Activated CD4-positive, CD25-positive, alpha-beta regulatory T cell (primary cell): ENCODE measurements at places on chromosomes 7 and 10.

- no peak for DNase-seq
Measured at GRCh38 chr7:87212498-87212897, 7.0 kb downstream of the TMEM243 start.

DNA sequence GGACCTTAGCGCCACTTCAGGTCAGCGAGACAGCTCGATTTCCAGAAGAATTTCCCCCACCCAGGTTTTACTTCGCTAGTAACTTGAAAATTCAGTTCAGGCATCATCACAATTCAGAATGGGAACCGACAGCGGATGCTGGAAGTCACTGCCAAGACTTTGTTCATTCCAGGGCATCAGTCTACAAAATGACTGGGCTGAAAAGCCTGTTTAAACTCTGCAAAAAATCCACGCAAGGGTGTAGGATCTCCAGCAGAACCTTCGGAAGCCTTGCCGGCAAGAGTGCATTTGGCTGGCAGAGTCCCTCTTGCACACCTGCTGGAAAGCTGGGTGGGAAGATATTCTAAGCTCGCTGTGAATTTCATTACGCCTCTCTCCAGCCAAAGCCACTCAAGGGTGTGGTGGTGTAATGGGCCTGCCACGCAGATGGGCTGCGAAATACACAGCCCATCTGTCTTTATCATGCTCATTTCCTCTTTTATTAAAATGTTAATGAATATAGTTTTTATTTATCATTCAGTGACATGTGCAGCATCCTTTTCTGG is 672.0 kb upstream of the FOXK1 start:
- no peak for DNase-seq

- no peak for DNase-seq
Measured at GRCh38 chr10:45144326-45145070, 143.8 kb downstream of the ZNF22 start.

- DNase-seq: no peak
Measured at GRCh38 chr10:13608246-13608853, 21.6 kb downstream of the PRPF18 start.

DNA sequence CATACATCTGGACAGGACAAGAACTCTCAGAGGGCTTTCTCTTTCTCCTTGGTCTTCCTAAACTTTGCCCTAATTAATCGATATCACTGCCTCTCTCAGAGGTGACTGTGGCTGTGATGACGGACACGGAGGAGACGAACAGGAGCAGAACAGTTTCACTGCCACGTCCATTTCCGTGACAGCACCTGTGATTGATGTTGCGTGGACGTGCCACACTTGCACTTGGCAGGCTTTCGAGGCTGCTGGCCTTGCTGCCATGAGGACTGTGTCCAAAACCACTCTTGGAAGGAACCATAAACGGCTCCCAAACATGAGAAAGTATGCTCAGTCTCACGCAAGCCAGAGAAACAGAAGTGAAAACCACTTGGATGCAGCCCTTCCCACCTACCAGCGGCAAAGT is 308.1 kb downstream of the DNAJB6 start:
- no peak for DNase-seq

DNA sequence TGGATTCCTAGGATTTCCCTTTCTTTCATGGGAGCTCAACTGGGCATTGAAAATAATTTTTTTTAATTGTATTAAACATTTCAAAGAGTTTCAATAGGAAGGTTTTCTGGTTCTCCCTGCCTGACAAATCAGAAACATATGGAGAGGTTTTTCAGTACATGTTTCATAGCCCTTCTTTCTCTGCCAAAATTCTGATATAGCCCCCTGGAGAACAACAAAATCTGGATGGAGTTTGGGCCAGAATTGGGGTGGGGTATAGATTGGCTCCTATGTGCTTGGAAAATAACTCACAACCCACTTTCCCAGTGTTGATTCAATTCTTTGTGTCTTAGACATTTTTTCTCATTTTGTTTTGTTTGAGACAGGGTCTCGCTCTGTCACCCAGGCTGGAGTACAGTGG is 24.6 kb upstream of the EIF4H start:
- DNase-seq: no peak

DNA sequence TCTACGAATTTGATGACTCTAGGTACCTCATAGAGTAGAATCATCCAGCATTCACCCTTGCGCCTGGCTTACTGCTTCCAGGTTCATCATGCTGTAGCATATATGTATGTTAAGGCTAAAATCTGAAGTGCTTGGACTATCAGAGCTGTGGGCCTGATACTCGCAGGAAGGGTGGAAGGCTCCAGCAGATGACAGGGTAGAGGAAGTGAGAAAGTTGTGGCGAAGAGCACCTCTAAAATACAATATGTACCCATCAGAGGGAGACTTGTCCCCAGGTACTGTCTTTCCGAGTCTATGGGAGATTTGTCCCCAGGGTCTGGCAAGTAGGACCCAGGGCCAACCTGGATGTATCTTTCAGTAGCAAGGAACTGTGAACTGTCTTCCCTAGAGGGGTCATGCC is 48.1 kb upstream of the PLEKHA1 start:
- DNase-seq: no peak

GRCh38 chr10:132437541-132437950 is 40.5 kb downstream of the PWWP2B start:
- DNase-seq: no peak
